ENCODE measurements at places on chromosomes 11 and 22.

DNA sequence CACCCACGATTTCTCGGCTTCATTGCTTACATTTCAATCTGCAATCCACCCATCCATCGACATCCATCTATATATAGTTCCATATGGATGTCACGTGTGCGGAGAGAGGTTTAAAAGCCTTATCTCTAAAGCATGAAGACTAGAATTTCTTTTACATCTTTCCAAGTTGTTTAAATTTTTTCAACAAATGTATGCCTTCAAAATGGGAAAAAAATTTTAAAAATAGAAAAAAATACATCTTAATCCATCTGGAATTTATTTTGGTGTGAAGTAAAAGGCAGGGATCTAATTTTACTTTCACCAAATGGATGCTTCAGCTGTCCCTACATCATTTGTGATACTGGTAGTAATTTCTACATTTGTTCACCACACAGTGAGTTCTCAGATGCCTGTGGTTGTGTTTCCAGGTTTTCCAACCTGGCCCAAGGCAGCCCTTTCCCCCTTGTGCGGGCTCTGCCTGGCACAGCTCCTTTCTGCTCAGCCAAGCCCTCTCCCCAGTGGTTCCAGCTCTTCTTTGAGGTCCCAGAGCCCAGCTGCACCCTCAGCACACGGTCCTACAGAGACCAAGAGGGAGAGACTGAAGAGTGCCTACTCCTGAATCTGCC is 37.6 kb upstream of the KLHL35 start:
- no peak for DNase-seq

DNA sequence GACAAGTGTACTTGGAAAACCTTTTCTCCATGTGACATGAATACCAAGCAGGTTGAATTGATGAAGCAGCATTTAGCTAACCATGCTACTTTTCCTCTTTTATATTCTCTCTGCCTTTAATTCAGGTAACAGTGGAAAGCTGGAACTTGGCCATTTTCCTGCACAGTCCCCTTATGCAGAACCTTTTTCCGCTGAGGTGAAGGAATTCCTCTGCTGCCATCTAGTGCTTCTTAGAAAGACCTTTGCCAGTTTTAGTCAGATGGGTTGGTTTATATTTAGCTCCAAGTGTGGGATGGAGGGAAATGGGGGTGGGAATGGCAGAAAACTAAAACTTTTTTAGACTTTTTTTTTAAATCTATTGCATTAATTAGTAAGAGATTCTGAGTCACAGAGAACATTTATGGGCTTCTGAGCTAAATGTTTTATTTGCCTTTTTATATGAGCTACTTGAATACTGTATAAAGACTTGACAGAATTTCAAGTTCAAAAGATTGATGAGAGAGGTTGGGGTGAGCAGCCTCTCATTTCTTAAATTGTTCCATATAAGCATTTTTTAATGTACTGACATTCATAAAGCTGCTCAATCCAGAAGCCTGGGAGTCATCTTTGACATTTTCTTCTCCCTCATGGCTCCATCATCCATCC is 153.9 kb upstream of the ZC3H12C start:
- DNase-seq, result no peak

GRCh38 chr11:9629064-9629463 is 34.8 kb upstream of the SWAP70 start:
- DNase-seq, result no peak

DNA sequence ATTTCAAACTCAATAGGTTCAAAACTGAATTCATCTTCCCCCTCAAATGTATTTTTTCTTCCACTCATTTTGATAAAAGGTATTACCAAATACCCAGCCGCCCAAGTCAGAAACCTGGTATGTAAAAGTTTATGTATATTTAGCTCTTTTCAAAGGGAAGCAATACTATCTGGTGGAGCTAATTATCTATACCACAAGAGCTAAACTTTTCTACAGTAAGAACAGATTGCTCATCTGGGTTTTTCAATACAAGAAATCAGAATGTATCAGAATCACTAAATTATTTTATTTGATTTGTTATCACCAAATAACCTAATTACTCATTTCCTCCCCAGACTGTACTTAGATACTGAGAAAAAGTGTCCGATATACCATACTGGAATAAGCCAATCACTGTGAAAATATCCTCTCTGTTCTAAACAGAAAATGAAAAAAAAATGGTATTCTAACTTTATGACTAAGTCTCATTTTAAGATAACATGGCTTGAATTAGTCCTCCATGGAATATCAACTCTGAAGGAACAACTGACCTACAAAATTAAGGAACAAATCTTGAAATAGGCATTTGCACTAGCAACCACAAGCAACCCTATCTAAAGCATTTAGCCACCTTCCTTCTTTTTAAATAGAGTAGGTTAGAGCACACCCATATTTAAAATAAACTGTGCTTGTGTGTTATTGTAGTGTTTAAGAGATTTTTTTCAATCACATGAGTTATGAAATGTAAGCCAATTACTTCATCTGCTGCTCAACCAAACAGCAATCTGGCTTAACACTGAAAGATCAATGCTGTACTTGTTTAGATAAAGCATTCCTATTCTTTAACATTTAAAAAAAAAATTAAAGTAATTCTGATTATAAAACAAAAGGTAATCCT is 35.0 kb downstream of the RDX start:
- DNase-seq, result no peak

DNA sequence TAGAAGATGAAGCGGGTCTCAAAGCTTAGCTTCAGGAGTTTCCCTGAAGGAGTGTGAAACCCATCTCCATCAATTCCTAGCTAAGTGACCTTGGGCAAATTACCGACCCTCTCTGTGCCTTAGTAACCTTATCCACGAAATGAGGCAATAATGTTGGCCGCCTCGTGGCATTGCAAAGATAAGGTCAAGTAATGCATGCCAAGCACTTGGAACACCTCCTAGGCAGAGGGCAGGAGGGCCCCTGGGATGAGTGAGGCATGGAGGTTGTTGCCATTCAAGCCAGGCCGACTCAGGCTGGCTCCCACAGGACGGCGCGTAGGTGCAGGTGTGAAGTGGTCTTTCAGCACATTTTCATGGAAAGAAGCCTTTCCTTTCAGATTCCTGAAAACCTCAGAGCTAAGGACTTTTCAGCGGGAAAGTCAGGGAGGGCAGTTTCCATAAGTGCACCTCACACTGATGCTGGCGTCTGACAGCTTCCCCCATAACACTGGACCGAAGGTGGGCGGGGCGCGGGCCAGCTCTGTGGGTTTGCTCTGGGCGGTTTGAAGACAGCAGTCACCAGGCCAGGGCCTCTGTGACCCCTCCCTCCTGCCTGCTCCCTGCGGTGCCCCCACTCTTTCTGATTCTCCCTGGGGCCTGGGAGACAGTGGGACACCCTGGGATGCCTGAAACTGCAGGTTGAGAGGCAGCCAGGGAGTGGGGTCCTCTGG is 25.2 kb downstream of the RPS6KA4 start:
- no peak for DNase-seq

- no peak for DNase-seq
Observed at GRCh38 chr22:38271927-38272372, 860 bp downstream of the TMEM184B start.
